ENCODE measurements at places on chromosomes 7 and 10.

DNA sequence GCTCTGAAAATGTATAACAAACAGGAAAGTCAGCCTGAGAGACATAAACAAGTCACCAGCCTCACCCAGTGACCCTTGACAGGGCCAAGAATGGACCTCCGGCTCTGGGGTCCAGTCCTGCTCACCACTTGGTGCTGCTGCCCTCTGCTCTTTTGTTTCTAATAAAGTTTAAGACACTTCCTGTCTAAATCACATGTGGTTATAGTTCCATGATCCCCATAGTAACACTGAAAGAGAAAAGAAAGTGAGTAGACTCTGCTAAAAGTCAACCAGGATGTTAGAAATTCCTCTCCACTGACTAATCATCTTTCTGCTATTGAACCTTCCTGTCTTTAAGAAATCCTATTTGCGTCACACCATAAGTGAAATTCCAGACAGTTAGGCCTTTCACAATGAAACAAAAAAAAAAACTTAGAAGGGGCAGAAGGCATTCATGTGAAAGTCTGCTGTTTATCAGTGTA, 179.2 kb upstream of the BET1 start:
- no peak for DNase-seq

DNA sequence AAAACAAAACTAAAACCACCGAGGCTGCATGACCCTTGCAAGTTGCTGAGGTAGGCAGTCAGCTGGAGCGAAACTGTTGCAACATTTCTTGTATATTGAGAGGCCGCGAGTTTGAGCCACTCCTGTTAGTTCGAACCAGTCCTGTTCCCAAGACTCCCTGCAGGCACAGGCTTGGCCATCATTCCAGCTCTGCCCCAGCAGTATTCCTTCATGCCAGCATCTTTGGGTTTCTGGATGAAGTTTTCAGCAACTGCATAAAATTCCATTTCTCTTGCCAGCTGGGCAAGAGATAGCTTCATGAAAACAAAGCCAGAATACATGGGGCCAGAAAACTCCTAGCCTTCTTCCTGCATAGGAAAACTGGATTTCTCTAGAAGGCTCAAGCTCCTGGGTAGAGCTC, 207.6 kb downstream of the FRMD4A start:
- DNase-seq, result no peak

- no peak for DNase-seq
These were observed 6.9 kb downstream of the RET start for GRCh38 chr10:43083764-43084163.

DNA sequence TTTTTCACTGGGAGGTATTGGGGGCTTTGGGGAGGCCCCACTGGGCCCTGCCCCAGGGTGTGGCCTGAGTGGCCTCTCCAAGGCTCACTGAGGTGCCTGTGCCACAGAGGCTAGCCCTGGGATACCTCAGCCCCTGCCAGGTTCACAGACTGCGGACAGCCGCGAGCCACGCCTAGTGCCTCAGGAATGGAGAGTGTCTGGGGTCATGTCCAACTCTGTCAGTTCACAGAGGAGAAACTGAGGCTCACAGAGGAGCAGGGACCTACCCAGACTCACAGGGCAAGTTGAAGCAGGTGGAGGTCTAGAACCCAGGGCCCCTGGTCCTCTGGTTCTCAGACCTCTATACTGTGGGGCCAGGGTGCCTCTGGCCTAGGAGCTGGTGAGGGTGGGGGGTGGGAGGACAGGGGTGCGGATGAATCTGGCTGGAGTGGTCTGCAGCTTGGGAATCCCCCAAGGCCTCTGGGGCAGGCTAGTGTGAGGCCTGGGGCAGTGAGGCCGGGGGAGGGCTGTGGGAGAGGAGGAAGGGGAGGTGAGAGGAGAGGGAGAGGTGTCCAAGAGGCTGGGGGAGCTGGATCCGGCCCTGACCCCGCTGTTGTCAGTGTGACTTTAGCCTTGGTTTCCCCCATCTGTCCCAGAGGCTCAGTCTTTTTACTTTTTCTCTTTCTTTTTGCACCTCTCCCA, 20.0 kb downstream of the NEURL1 start:
- no peak for DNase-seq

DNA sequence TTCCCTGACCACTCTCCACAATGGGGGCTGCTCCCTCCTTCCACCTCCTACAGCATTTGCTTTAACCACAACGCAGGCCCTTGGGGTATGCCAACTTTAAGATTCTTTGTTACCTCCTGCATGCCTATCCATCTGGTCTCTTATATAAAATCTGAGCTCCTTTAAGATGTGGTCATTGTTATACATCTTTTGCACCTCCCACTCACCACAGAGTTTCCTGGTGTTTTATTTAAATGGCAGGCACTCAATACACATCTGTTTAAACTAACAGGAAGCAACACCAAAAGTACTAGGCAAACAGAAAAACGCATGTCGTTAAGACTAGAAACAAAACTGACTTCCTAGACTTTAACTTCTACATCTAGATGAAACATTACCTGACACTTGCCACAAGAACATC, 36.3 kb downstream of the SLC25A13 start:
- DNase-seq, result no peak

DNA sequence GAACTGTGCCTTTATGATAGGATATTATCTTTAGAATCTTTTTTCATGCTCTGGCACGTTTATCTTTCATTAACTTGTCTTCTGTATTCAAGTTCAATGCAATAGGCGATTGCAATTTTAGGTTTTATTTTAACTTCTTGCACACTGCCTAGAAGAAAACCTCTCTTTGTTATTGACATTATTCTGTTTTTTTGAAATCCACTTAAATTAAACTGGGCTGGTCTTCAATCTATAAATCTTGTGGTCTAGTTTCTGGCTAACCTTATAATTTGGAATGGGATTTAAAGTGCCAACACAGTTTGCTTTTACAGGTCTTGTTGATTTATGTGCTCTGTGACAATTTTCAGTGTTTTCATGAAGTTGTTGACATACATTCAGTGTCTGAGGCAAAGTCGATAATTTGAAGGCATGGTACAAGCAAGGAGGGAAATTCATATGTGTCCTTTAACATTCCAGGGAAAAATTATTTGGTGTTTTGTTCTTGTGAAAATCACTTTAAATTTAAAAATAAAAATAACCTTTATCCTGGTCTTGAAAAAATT, 240.9 kb downstream of the KIAA1217 start:
- DNase-seq, result no peak

GRCh38 chr10:89555688-89556445, 20.5 kb upstream of the SLC16A12 start:
- no peak for DNase-seq

- DNase-seq, result no peak
These were observed 563.3 kb upstream of the POM121L12 start for GRCh38 chr7:52472006-52472620.

Data from stimulated activated CD4-positive, alpha-beta T cell treated with anti-CD3 and anti-CD28 coated beads, TNF-alpha, amount 100 ng/mL, for 1 hour (primary cell).